ENCODE measurements at places on chromosomes 1 and 21. TPM values are rescaled to one million over a fixed set of nuclear protein-coding genes. Genes with fewer than 3 reads are reported as not detected.

Gene RGSL1
- total RNA-seq: not detected

Gene LRRN2
- not detected for total RNA-seq

Gene PEX14
- total RNA-seq: 17.5 TPM

Gene KCNJ9
- not detected for total RNA-seq

Gene CCDC17
- total RNA-seq: 0.61 TPM

Gene APP
- total RNA-seq: 823 TPM

Gene SEMA6C
- 5.4 TPM for total RNA-seq

Gene SPRR2A
- total RNA-seq: not detected

Gene NCMAP
- total RNA-seq: not detected

Gene CXADR
- 0.49 TPM for total RNA-seq

Gene FAM78B
- total RNA-seq: 1.5 TPM

Gene SPRR4
- not detected for total RNA-seq

Gene GJB3
- 0.12 TPM for total RNA-seq

Gene CYP4Z1
- total RNA-seq: not detected

Gene CHI3L1
- 2.7 TPM for total RNA-seq
